ENCODE measurements at places on chromosomes 4 and X.
A peak's percentile ranks its signal among the peaks of the same experiment; 100 is the strongest.

DNA sequence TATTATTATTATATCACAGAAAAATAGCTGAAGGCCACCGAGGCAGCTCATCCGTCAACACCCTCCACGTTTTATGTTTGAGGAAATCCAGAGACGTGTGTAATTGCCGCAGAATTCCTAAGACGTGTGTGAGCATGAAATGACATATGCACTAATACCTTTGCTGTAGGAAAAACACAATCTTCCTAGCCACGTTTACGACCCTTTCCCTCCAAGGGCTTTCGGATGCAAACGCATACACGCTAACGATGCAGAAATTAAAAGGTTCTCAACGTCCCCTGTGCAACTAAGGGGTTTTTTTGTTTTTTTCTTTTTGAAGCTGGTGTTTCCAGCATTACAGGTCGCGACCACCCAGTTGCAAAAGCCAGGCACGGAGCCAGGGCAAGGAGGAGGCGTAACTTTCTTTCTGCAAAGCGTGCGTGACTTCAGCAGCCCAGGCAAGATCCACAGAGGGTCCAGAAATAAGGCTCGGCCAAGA lies 33.8 kb downstream of the CRLF2 start:
- peak; percentile 11 for DNase-seq

GRCh38 chrX:130171446-130172126 lies at the start of gene RAB33A:
RAB33A (plus strand) TSS chrX:130171962; CDS start chrX:130172063, 101 bp downstream.
- DNase-seq: peak; percentile 32

- DNase-seq: no peak
These were observed 842.1 kb upstream of the INTU start for GRCh38 chr4:126790633-126791032.

- DNase-seq: no peak
These were observed 20.3 kb upstream of the HMX1 start for GRCh38 chr4:8891646-8892555.

Data from activated naive CD4-positive, alpha-beta T cell treated with anti-CD3 and anti-CD28 coated beads for 36 hours (primary cell).